ENCODE measurements at places on chromosomes 7 and 10.

- DNase-seq: no peak
These were observed 803.0 kb downstream of the GRM8 start for GRCh38 chr7:126449611-126450268.

GRCh38 chr7:11213266-11213665, 239.6 kb downstream of the PHF14 start:
- DNase-seq: no peak

DNA sequence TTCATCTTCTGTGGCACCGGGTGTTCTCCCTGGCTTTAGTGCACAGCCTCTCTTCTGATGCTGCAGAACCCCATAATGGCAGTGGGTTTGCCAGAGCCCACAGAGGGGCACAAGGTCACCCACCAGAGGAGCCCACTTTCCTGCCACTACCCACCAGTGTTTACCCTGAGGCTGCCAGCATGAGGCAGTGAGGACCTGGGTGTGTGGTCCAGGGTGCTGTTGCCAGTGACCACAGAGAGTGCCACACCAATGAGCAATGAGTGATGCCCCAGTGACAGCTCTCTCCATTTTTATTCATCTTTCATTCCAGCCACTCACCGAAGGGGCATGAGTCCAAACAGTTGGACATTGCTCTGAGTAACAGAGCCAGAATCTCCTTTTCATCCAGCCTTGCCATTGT, 34.8 kb downstream of the MTURN start:
- no peak for DNase-seq

GRCh38 chr7:85802211-85802610, 615.4 kb upstream of the SEMA3D start:
- no peak for DNase-seq

DNA sequence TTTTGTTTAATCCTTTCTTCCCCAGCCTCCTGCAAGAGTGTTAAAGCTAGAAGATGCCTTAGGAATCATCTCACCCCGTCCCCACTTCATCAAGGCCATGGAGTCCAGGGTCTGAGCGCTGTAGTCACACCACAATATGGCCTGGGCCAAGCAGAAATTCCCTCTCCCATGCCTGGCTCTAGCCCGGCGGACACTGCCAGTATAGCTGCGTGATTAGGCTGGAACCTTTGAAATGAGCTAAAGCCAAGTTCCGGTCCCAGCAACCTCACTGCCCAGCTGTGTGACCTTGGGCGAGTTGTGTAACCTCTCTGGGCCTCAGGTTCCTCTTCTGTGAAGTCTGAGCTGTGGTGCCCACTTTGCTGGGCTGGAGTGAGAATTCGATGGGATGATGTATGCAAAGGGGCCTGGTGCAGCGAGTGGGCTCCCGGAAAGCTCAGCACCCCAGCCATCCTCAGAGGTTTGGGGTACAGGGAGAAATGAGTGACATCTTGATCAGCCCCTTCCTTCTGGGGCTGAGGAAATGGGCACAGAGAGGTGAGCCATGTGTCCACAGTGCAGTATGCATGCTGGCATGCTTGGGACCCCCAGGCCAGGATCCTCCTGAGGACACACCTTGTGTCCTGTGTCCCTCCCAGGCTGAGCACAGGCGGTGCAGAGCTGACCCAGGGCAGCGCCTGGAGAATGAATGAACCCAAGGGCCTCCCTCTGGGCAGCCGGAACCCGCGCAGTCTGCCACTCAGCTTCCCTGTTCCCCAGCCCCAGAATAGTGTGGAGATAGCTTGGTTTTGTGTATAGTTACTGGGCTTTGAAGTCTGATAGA, 118.6 kb downstream of the ZMIZ1 start:
- DNase-seq: no peak

- DNase-seq: no peak
These were observed 19.7 kb downstream of the CALML5 start for GRCh38 chr10:5479481-5480161.

DNA sequence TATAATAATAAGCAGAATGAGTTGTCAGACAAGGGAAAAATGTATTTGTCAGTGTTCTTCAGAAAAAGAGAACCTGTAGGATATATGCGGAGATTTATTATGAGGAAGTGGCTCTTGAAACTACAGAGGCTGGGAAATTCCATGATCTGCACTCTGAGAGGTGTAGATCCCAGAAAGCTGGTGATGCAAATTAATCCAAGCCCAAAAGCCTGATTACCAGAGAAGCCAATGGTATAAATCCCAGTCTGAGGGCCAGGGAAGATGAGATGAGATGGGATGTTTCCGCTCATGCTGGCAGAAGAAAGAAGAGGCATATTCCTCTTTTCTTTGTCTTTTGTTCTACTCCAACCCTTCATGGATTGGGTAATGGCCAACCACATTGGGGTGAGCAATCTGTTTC, 732.8 kb upstream of the IGFBP3 start:
- DNase-seq: no peak

GRCh38 chr10:11670381-11670780, 58.9 kb upstream of the USP6NL start:
- DNase-seq: no peak

- DNase-seq: peak; percentile 22
These were observed 48.7 kb downstream of the CREB3L2 start for GRCh38 chr7:137953043-137953664.

GRCh38 chr7:119392-120163, 72.8 kb upstream of the FAM20C start:
- peak; percentile 68 for DNase-seq

DNA sequence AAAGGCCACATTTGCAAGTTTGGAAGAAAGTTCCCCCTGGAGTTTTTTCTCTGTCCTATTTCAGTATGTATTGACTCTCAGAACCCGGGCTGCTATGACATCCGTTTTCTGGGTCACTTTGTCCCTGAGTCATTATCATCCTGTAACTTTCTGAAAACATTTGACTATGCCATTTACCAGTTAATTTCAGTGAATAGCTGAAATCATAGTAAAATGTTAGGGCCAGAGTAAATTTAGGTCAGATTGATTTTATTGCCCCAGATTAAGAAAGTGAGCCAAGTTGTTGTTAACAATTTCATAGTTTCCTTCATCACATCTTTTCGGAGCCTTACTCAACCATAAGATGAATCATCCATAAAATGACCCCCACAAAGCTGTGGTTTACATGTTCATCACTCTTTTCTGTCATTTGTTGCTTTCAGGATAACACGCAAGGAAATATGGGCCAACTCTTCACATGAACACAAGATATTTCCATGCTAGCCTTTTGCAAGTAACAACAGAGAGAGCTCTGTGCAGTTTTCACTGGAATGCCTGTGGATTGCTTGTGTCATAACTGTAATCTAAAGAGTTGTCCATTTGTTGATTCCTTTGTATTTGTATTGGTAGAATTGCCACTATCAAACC, 3.9 kb upstream of the MACC1 start:
- no peak for DNase-seq

GRCh38 chr10:69089638-69090599, 2.0 kb downstream of the SRGN start:
- DNase-seq: no peak

- DNase-seq: no peak
These were observed 27.9 kb downstream of the DUSP5 start for GRCh38 chr10:110525349-110526260.

DNA sequence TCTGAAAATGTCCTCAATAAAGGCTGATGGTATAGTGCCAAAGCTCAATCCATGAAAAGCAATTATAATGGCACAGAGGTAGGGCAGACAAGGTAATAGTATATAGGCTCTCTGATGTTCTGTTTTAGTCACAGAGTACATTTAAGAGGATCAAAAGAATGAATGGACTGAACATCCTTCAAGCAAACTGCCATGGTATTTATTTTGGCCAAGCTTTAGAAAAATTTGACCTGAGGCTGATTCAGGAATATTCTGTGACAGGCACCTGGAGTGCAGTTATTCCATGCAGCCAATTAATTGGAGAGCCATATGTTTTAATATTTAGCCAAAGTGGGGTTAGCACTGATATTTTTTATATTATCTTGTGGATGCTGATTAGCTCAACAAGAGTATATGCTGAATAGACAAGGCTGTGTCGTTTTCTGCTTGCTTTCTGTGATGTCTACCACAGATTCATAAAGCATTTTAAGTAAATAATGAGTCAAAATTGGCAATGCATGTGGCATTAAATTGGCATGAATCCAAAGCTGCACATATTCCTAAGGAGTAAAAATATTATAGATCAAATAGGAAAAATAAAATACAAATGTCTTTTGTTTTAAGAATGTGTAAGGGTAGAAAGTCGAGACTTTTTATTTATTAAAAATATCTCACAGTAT, 177.4 kb downstream of the PCLO start:
- no peak for DNase-seq

GRCh38 chr7:158933468-158934139, 77.2 kb downstream of the DYNC2I1 start:
- DNase-seq: no peak

- DNase-seq: no peak
These were observed 27.9 kb upstream of the HPS1 start for GRCh38 chr10:98474628-98475027.

DNA sequence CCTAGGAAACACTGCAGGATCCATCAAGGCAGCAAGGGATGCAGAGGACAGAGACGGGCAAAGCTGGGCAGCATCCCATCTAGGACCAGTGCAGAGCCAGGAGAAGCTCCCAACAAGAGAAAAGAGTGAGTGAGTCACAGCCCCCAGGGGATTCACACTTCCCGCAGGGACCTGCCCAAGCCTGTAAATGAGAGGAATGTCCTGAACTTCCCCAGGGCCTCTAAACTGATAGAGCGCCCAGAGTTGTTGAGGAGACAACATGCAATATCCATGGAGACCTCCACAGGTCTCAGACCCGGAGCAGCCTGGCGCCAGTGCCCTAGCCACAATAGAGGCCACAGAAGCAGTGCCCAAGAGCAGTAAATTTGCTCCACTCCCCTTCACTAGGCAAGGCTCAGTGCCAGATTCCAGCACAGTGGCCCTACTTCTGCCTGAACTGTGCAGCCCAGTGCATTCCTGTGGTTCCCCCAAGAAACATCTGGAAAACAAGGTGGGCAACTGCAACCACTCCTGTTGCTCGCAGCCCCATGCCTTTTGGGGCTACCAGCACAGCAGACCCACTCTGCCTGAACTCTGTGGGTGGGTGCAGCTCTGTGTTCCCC, 567.5 kb downstream of the POM121L12 start:
- no peak for DNase-seq

DNA sequence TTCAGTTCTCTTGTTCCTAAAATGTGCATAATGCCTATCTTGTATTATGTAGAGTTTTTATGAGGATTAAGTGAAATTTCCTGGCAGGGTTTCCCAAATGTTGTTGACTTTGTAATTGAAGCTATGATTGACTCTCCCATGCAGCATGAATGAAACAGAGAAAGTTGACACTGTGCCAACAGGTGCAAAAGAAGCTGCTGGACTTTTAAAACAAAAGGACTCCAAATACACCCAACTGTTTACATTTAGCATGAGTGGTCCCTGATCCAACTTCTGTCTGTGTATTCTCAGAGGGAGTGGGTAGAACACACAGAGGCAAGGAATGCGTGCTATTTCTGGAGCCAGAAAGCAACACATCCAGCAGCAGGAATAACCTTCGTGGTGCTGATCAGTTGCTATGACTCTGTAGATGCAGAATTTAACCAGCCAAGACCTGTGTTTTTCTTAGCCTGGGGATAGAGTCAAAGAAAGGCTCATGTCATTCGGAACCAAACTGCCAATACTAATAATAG, 14.4 kb upstream of the RBM20 start:
- DNase-seq: no peak

DNA sequence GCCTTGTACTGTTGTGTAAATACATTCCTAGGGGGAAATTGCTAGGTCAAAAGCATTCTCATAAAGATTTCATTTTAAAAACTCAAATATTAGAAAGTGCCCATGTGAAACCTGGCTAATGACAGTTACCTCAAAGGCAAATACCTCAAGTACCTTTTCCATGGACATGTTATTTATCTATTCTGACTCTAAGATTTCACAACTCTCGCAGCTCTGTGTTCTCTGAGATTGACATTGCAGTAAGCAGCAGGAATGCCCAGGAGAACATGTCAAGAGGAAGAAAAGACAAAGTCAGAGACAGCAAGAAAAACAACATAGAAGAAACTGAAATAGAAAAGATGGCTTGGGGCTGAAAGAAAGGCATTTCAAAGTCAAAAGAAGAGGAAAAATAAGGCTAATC, 187.4 kb downstream of the CYP26A1 start:
- DNase-seq: no peak

DNA sequence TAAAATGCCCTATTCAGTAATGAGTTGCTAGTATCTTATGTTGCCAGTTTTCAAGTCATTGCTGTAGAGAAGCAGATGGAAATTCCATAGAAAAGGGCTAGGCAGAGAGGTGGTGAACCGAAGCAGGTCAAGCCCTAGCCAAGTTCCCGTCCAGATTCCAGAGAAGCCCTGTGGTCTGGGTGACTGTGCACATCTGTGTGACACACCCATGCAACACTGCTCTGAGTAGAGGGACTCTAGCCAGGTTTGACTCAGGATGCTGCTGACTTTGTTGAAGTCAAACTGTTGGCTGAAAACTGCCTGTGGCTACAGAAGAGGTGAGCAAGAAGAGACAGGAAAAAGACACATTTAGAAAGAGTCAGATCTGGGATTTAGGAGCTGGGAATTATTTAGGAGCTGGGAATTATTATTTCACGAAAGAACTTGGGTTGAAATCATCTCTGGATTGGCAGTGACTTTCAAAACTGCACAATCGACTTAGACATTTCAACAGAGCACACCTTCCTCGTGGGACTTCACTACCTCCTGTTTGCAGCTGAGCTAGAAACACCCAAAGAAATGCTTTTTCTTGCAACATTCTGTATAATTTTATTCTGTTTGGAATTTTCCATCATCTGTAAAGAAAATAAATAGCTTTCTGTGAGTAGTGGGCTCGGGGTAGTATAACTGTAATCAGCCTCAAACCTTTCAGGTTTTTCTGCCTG, 149.1 kb upstream of the PRKCQ start:
- DNase-seq: no peak

GRCh38 chr7:15199482-15199881, 296.9 kb upstream of the DGKB start:
- no peak for DNase-seq

- no peak for DNase-seq
These were observed 190.7 kb upstream of the CHRM2 start for GRCh38 chr7:136677471-136678365.

DNA sequence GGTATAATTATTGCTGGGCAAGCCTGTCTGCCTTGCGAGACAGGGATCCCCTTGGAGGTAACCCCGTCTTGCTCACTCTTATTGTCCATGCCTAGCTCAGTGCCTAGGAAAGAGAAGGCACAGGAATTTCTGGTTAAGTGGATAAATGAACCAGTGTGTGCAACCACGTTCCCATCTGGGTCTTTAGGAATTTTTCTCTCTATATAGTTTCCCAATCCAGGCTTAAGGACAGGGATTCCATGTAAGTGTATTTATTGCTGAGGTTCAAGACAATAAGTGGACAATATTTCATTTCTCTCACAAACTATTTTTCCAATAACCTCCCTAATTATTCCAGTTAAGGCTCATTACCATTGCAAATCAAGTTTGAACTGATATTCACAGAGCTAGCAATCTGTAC, 8.9 kb upstream of the ADAM12 start:
- DNase-seq: no peak

- no peak for DNase-seq
These were observed 228.4 kb upstream of the INHBA start for GRCh38 chr7:41931263-41931646.

GRCh38 chr7:112500619-112501018, 19.8 kb downstream of the LSMEM1 start:
- no peak for DNase-seq

GRCh38 chr10:59362959-59363381, 621 bp upstream of the FAM13C start:
- DNase-seq: peak; percentile 82

All from retina (tissue), 1 donor.